Bone marrow (tissue), 2 donors: ENCODE measurements at places on chromosomes 12 and 14.
A peak's percentile ranks its signal among the peaks of the same experiment; 100 is the strongest.

DNA sequence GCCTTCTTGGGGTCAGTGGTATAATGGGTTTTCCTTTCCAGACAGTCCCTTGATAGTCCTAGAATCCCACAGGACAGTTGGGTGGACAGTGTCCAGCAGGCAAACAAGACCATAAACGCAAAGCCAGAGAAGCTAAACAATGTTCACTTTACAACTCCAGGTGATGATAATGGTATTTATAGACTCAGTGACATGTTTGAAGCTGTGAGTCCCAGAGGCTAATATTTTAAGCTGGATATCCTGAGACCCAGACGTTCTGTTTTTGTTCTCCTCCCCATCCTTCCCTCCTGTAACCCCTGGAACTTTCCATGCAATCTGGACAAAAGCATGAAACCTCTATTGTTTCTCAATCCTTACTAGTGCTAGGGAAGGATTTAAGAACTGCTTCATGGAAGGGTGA is 121.0 kb downstream of the ZFP36L1 start:
- DNase-seq, result no peak

DNA sequence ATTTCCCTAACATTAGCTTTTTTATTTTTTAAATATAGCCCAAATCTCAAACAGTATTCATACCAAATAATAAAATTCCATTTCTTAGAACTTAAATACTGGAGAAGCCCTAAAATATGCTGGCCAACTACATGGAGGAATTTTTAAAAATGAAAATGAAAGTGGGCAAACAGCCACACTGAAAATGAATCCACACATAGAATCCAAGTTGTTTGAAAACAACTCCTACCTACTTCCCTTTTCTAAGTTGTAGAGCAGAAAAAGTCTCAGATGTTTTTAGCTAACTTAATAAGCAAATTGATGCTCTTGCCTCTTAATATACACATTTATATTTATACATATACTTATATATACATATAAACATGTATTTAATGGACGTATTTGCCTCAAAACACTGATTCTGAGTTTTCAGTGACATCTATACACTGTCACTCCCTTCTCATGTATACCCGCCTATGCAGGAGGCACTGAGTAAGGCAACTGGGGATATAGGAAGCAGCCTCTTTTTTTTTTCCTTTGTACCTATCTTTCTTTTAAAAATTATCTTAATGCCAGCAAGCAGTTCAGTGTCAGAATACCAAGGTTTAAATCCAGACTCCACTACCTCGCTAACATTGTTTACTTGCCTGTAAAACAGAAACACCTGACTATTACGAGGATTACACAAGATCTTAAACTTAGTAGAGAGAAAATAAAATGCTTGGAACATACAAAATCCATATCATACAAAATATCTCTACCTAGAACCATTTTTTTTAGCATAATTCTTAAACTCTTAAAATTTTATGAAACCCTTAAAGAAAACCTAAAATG is 13.3 kb downstream of the DICER1 start:
- no peak for DNase-seq

GRCh38 chr14:30748343-30748742 is 126.0 kb upstream of the COCH start:
- no peak for DNase-seq

DNA sequence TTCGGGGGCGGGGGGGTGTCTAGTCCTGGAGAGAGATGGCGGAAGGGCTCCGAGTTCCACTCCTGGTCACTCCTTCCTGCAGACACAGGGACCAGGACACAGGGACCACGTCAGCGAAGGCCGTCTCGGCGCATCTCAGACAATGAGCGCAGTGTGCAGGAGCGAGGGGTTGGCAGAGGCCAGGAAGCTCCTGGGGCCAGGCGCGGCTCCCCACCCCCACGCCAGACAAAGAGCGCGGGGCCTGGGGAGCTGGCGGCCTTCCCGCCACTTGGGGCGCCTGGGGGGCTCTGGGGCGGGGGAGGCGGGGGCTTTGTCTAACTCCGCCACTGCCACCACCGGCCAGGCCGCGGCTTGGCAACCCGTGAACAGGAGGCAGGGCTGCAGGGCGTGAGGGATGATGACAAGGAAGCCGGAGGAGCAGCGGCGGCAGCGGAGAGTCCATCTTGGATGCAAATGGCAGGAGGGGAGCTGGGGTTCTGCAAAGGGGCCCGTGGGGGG is 2.2 kb downstream of the CDK2AP1 start:
- DNase-seq, result peak; percentile 74

DNA sequence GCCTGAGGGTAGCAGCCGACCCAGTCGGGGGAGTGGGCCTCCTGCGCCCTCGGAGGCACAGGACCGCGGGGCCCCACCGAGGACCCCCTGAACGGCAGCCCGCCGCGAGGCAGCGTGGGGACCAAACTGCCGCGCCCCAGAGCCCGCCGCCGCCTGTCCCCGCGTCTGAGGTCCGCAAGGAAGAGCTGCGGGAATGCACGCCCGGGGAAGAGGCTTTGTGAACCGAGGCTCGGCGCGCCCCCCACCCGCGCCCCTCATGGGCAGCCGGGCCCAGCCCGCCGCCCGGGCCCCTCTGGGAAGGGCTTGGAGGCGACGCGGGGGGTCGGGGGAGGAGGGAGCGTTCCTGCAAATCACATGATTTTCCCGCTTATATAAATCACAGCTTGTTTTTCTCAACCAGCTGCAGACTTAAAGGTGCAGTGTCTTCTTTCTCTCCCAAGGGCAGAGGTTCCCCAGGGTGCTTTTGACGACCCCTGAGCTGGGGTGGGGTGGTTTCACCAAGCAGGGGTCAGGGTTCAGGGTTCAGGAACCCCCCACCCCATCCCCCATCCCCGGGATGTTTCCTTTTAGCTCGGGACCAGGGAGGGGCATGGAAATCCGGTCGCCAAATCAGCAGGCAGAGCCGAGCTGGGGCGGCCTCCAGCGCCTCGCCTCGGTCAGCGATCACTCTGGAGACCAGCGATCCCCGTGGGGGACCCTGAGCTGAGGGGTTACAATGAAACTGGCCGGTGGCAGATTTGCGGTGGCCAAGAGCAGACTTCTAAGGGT is 44.7 kb upstream of the ATP23 start:
- no peak for DNase-seq

DNA sequence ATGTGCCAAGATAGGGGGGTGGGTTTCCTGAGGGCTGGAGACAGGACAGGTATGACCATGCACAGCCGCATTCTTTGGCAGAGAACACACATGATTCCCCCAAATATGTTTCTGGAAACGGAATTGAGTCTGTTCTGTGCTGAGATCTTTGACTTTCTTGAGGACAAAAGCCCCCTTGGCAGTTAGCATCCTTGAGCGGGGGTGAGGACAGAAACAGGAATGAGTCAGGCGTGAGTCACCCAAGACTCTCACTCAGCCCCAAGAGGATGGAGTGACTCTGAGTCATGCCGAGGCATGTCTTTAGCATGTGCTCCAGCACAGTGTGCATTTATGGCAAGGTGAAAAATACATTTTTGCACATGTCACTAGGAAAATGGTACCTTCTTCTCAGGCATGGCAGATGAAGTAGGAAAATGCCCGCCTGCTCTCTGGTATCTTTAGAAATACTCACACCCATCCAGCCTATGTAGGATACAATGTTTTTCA is 52.1 kb downstream of the DAD1 start:
- DNase-seq, result peak; percentile 96

DNA sequence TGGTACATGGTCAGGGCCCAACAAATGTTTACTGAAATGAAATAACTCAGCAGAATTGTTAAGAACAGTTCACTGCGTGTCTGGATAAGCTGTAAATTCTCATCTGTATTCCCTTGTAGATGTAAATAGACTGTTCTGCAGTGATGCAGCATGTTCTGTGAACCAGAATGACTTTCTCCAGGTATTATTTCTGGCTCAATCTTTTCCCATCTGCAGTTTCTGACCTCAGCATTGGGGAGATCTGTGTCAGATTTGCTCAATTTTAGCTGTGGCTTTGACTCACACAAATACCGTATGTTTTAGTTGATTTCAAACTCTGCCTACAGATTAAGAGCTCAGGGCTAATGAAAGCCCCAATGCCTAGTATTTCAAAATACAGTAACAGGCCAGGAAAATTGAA is 49.2 kb upstream of the DICER1 start:
- DNase-seq, result no peak

- DNase-seq, result peak; percentile 43
Observed at GRCh38 chr14:106493962-106494823, 967.8 kb downstream of the TMEM121 start.

DNA sequence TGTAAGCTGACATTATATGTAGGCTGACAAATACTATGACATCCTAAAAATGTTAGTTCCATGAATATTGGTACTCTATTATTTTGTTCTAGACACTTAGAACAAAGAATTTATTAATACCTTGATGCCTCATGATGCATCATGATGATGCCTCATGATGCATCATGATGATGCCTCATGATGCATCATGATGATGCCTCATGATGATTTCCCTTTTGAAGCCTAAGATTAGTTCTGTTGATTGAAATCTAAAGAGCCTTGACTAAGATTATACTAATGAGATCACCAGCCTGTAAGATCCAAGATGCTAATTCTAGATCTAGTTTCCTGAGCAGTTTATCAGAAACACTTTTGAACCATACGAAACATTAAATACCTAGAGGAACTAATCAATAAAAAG is 4.6 kb upstream of the CEP128 start:
- no peak for DNase-seq

- DNase-seq, result no peak
Observed at GRCh38 chr12:59619461-59620240, 23.8 kb downstream of the SLC16A7 start.

DNA sequence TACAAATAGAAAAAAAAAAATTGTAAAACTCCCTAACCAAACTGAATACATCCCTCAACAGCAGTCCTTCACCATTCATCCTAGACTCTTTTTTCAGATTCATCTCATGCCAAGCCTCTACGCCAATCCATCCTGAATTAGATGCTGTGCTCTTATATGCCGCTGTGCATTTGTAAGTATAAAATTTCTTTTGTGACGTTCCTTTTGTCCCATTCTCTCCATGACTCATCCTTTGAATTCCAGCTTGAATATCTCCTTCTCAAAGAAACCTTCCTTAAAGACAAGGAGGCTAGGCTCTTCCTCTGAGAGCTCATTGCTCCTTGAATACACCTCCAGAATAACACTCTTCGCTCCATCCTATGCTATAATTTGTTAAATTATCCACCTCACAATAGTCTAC is 359.2 kb downstream of the RMST start:
- no peak for DNase-seq

GRCh38 chr12:10612984-10613348 is 443 bp downstream of the MAGOHB start:
- no peak for DNase-seq

- no peak for DNase-seq
Observed at GRCh38 chr12:101793401-101793800, 37.4 kb downstream of the GNPTAB start.

DNA sequence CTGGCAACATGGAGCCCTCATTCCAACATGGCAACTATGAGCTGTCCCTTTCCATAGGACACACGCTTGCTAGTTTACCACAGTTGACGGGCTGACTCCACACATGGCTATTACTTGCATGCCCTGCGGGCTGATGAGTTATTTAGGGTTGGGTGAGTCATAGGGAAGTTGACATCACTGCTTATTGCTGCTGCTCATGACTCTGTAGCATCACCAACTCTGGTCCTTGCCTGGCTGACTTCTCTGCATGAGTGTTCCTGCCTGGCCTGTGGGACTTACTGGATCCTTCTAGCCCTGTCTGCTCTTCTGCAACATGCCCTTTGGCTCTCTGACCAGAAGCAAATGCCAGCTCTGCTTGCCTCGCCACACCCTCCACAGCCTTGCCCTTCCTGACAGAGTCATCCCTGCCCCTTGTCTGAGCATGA is 199.5 kb downstream of the ANO6 start:
- DNase-seq, result no peak

- no peak for DNase-seq
Observed at GRCh38 chr12:64147875-64148274, 74.2 kb downstream of the KICS2 start.
